ENCODE measurements at places on chromosomes 7 and 10.

- no peak for DNase-seq
These were observed 9.7 kb upstream of the CCL24 start for GRCh38 chr7:75823198-75823910.

- DNase-seq: no peak
These were observed 13.9 kb upstream of the AGR2 start for GRCh38 chr7:16818732-16819131.

DNA sequence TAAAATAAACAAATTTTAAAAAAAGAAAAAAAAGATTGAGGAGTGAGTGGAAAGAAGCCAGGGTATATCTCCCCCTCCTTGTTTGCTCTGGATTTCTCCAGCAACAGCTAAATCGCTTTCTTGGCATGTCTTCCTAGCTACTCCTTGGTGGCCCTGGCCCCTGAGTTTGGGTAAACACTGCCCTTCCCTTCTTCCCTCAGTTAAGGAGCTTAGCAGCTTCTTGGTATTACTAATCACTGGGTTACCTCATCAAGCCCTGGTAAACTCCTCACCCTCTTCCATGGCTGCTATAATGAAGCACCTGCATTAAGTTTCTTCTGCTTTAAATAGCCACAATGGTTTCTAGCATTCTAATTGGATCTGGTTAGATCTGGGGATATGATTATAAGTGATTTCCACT, 269.8 kb downstream of the FZD1 start:
- no peak for DNase-seq

GRCh38 chr10:7206412-7207100, 204.3 kb downstream of the SFMBT2 start:
- DNase-seq: no peak

DNA sequence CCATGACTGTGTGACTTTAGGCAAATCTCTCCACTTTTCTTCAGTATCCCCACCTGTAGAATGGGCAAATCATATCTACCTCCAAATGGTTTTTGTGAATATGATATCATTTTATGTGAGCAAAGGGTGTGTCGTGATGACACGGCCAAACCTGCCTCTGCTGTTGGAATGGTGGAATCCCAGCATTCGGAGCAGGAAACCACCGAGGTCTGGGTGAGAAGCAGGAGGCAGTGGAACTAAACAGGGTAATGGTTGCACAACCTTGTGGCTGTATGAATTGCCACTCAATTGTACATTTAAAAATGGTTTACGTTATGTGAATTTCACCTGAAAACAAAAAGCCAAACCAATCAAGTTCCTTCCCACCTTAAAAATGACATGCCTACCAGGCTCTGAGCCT, 131.4 kb upstream of the ZMIZ1 start:
- no peak for DNase-seq

DNA sequence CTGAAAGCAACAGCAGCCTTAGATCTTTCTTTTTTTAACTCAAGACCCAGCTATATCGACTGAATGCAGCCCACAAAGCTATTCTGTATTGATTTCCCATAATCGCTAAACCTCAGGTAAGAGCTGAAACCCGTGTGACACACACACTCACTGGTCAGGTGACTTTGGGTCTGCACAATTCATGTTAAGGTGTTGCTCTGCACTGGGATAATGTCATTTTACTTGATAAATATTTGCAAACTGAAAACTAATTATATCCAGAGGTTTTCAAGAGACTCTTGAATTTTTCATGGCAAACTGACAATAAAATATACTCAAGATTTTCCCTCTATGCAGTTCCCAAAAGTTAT, 33.1 kb downstream of the SCRN1 start:
- no peak for DNase-seq

GRCh38 chr7:2698581-2699288, 10.7 kb downstream of the AMZ1 start:
- no peak for DNase-seq

DNA sequence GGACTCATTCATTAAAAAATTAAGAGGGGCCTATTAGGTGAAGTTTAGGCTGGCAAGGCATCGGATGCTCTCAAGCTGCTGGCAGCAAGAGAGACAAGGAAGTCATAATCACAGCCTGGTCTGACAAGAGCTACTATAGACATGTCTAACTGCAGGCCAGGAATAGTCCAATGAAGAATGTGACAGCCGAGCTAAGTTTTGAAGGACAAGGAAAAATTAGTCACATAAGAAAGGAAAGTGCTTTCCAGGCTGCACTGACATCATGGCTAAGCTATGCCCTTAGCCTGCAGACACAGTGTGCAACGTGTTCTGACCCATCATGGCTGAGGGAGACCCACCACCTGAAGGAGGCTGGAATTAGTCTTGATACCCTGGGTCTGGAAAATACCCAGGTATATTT, 281.1 kb downstream of the PLXNA4 start:
- no peak for DNase-seq

GRCh38 chr10:44195112-44196007, 189.5 kb downstream of the CXCL12 start:
- DNase-seq: no peak

- DNase-seq: no peak
These were observed 31.4 kb downstream of the CCDC71L start for GRCh38 chr7:106629516-106629915.

- DNase-seq: no peak
These were observed 219.9 kb upstream of the KMT2E start for GRCh38 chr7:104794154-104794553.

DNA sequence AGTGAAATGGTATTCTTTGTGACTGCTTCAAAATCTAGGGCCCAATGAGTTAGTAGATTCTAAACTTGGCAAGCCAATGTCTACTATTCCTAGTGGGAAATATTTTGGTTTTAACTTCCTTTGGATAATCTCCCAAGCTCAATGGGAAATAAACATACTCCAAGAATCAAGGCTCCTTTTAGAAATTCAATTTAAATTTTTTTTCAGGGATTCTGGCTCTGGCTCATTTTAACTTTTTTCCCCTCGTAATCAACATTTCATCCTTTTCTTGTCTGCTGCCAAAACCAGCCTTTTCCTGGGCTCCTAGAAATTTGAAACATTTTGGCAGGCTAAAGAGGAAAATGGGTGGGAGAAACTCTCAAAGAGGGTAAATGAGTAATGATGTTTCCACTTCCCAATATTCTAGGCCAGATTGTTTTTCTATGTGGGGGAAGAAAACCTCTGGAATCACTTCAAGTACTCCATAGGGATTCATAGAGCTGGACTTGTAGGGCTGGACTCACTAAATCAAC, 85.6 kb upstream of the AGR3 start:
- DNase-seq: no peak

DNA sequence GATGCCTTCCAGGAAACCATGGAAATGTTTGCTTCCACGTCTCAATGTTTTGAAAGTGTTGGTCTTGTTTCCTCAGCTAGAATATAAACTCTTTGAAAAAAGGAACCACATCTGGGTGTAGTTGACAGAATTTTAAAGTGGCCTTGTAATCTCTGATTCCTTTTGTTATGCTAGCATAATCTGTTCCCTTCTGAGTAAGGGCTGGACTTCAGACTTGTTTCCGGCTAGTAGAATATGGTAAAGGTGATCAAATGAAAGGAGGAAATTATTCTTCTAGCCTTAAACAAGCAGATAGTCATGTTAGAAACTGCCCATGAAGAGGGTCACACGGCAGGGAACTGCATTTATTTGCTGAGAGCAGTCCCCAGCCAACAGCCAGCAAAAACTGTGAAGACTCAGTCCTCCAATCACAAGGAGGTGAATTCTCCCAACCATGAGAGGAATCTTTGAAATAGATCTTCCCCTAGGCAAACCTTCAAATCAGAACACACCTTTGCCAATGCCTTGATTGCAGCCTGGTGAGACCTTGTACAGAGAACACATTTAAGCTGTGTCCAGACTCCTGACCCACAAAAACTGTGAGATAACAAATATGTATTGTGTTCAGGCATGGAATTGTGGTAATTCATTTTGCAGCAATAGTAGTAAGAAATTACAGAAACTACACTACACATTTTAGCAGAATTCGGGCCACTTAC, 316.9 kb upstream of the SP8 start:
- DNase-seq: no peak
